NCI-H187 treated with DMSO at 0.1 percent for 48 hours (cell line): ENCODE measurements at places on chromosomes 7 and 10.

- no peak for DNase-seq
Measured at GRCh38 chr7:25565002-25565401, 336.7 kb upstream of the NPVF start.

- no peak for DNase-seq
Measured at GRCh38 chr7:120334475-120334874, 61.5 kb downstream of the KCND2 start.

- DNase-seq = no peak
Measured at GRCh38 chr7:23358152-23358674, 59.1 kb downstream of the MALSU1 start.

- DNase-seq = no peak
Measured at GRCh38 chr7:1663857-1664651, 6.0 kb upstream of the ELFN1 start.

GRCh38 chr10:91570220-91570619 lies 62.7 kb downstream of the PPP1R3C start:
- no peak for DNase-seq

DNA sequence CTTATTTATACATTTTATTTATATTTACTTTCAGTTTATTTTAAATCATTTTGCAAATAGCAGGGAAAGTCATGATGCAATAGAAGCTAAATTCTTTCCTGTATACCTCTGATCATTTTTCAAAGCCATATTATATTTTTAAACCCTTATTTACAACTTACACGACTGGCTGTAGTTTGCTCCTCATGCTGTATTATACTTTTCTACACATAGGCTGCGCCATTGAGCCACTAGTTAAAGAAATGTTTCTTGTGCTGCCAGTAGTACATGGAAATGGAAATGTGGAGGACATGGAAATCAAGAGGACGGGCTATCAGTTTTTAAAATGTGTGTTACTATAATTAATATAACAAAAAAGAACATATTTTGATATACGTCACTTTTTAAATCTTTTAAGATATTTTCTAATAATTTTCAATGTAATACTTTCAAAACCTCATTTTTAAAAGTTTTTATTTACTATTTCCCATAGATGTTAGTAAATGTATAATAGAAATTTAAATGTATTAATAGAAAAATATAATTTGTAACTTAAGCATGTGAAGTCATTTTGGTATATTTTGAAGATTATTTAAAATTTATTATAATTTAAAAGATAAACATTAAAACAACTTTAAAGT lies 118.5 kb downstream of the VTI1A start:
- no peak for DNase-seq

DNA sequence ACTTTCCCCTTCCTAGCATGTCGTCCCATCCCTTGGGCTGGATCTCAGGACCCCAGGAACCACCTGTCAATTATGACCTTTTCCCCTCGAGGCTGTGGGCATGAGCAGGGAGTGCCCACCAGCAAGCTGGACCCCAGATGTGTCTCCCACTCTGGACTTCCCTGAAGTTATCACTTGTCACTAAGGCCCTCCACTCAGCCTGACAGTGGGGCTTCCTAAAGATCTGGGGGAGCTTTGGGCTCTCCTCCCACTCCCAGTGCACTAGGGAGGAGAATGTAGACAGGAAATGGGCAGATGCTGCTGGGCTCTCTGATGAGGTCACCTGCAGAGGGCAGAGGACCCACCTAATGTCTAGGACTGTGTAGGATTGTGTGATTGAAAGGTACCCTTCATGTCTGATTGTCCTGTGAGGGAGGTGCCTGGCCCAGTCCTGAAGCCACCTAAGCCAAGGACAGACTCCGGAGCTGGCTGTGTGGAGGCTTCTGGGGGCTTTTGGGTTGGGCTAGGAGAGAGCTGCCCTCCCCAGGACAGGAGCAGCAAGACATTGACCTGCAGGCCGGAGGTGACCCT lies 18.7 kb downstream of the MYO1G start:
- no peak for DNase-seq

GRCh38 chr10:22712956-22713852 lies 1.2 kb downstream of the PIP4K2A start:
- DNase-seq = no peak

- no peak for DNase-seq
Measured at GRCh38 chr10:86215712-86216111, 150.9 kb downstream of the GRID1 start.

DNA sequence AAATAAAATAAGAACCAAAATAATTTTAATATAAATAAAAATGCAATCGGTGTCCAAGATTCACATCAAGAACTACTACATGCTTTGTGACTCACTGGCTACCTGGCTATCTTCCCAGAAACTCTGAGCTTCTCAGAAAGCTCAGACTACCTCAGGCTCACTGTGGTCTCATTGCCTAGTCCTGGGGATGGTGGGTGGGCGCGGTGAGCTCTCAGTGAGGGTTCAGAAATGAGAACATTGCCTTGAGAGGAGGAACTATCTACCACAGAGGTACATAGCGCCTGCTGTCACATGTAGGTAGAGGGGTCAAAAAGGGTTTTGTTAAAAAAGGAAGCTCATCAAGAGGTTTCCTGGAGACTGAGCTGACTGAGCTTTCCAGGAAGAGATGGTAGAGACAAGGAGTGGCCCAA lies 108.0 kb downstream of the WDFY4 start:
- DNase-seq = no peak

DNA sequence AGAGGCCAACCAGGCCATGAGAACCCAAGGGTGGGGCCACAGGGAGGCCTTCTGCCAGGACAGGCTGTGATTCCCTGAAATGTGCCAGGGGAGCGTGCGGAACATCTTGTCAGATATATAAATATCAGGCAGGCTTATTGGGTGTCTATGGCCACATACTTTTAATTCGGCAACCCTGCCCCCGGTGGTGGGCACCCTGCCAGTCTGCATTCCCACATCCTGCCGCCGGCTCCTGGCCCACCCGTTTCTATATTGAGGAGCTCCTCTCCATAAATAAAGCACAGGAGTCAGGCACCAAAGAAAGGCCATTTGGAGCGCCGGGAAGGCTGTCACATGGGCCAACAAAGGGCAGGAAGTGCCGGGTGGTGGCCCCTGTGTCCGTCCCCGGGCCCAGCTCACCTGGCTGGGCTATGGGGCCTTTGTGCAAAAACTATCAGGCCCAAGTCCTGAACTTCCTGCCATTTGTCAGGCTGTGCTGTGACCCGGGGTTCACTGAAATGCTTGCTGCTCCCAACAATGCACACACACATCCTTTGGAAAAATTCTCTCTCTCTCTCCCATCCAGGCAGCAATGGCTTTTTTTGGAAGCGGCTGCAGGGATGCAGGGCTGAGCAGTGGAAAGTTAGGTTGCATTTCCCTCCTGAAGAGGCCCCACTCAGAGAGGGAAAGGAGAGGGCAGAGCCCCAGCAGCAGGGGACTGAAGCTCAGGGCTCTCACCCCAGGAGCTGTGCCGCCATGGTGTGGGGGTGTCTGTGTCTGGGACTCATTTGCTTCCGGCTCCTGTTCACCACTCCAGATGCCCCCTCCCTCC lies 25.0 kb upstream of the PODXL start:
- no peak for DNase-seq

DNA sequence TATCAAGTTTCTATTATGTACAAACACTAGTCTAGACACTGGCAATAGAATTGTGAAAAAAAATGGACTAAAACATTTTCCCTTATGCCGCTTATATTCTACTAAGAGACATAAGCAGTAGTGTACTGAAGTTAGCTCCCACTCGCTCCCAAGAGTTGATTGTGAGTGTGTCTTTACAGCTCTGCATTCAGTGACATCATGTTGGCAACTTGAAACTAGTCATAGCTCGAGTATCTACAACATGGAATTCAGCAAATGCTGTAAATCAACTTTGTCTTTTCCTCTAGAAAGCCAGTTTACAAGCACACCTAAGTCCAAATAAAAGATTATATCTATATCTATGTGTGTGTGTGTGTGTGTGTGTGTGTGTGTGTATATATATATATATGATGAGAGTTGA lies 58.8 kb upstream of the MAGI2 start:
- no peak for DNase-seq

DNA sequence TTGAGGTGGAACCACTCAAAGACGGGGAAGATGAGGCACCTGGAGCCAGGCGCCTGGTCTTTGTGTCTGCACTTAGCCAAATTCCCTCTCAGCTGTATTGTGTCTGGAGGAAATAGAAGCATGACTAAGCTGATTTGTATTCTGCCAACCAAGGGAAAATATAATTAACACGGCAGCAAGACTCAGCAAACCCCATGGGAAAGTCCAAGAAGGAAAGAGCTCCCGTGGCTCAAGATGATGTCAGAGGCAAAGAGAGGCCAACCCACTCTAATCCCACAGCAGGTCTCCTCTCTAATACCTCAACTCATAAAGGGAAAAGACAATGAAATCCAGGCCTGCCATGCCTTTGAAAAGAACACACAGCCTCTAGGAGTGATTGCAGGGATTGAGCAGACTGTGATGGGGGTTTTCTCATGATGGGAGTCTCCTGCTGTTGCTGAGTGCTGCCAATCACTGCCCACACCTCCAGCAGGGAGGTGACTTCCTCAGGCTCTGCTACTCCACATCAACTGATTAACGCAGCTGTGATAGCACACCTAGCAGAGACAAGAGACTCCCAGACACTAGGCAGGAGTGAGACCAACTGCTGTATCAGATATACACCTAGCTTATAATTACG lies 255.5 kb upstream of the C7orf33 start:
- no peak for DNase-seq

GRCh38 chr7:2248984-2249694 lies 7.1 kb downstream of the NUDT1 start:
- DNase-seq = no peak
